Karpas-422 (cell line): ENCODE measurements at places on chromosomes 5 and 9. TPM values are rescaled to one million over a fixed set of nuclear protein-coding genes. Genes with fewer than 3 reads are reported as not detected.

GRCh38 chr5:96226941-96227552 is 206.0 kb downstream of the PCSK1 start:
- H3K4me3 ChIP-seq, result no peak overlapping the region
- H3K4me1 ChIP-seq, result no peaks in the 10 kb centered on the region

GRCh38 chr9:136789523-136789937 is 1.6 kb upstream of the TMEM141 start:
- peaks cover 37% of the 10 kb centered on the region for H3K4me1 ChIP-seq
- no peaks in the 10 kb centered on the region for H3K27me3 ChIP-seq
- no peak overlapping the region for H3K4me3 ChIP-seq
- no peak for DNase-seq

DNA sequence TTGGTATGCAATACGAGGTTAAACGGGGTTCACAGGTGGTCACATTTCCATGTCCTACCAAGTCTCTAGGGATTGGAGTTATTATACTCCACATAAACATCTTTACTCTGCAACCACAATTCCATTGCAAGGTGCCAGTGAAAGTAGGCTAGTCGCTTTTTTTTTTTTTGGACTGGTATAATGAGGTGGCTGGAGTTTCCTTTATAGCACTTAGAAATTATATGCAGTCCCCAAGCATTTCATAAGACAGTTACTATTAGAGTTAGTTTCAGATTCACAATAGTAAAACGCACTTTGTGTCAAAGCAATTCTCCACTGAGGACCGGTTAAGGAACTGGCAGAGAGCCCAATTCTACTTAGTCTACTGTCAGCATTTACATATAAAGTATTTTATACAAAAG is 1.4 kb downstream of the MEF2C start:
- H3K36me3 ChIP-seq, result no peaks in the 10 kb centered on the region
- peak overlapping the region; percentile 91 for H3K27ac ChIP-seq
- H3K27me3 ChIP-seq, result no peaks in the 10 kb centered on the region
- peak overlapping the region; percentile 94 for H3K4me3 ChIP-seq
- H3K4me1 ChIP-seq, result peaks cover 63% of the 10 kb centered on the region

DNA sequence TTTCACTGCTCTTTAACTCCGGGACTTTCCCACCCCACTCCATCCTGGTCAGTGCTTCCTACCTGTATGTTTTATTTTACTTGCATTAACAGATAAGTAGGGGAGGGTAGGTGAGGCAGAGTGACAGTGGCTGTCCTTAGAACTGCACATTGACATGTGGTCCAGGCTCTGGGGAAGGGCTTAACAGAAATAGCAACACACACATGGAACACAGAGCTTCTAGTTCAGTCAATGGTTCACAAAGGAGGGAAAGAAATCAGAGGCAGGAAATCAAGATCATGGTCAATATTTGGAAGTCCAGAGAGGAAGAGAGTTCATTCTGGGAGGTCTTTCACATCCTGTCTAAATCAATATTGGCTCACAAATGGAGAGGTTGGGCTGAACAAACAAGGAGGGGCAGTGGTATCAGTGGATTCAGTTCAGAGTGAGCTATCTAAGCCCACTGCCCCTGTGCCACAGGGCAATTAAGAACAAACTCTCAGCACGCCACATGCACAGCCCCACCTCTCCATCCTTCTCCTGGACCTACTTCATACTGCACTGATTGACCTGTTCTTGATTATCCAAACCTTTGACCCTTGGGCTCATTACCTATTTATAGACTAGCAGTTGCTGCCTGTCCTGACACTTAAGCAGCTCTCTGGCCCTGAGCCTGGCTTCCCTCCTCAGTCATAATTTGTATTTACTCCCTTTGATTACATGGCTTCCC is 6.2 kb upstream of the VPS13A start:
- DNase-seq, result no peak

- H3K36me3 ChIP-seq, result no peaks in the 10 kb centered on the region
- no peaks in the 10 kb centered on the region for H3K4me1 ChIP-seq
- no peak overlapping the region for H3K27ac ChIP-seq
- no peak for DNase-seq
- H3K27me3 ChIP-seq, result no peaks in the 10 kb centered on the region
- H3K4me3 ChIP-seq, result no peak overlapping the region
Measured at GRCh38 chr5:4532705-4533080, 607.4 kb upstream of the ADAMTS16 start.

- no peaks in the 10 kb centered on the region for H3K36me3 ChIP-seq
- no peak overlapping the region for H3K27ac ChIP-seq
- H3K4me1 ChIP-seq, result no peaks in the 10 kb centered on the region
- DNase-seq, result no peak
- H3K27me3 ChIP-seq, result no peaks in the 10 kb centered on the region
Measured at GRCh38 chr9:122213102-122213588, 15.6 kb downstream of the LHX6 start.

DNA sequence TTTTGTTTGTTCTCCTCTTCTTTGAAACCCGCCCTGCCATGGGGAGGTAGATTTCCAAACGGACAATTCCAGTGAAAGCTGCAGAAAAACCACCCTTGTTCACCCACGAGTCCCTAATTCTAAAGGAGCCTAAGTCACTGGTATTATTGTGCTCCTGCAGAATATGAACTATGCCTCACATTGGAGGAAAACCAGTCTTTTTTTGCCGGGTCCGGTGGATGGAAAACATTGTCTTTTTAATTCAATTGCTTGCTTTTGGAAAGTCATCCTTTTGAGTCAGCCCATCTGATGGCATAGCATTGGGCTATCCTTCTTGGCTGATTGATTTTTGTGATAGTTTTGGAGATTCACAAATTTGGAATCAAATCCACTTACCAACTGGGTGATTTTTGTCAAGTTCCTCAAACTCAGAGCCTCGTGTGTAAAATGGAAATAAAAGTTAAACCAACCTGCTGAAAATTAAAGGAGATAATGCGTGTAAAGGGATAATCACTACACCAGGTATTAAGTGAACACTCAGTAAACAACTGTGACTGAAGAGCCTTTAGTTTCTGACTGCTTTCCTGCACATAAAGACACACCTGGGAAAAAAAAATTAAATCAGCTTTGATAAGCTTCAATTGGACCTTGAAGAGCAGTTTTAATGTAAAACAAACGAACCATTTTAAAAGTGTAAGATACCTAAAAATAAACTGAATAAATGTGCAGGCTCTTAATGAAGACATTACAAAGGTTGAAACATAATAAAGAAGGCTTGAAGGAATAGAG is 780 bp upstream of the CCNJL start:
- no peaks in the 10 kb centered on the region for H3K36me3 ChIP-seq
- no peak for DNase-seq
- H3K4me1 ChIP-seq, result no peaks in the 10 kb centered on the region

DNA sequence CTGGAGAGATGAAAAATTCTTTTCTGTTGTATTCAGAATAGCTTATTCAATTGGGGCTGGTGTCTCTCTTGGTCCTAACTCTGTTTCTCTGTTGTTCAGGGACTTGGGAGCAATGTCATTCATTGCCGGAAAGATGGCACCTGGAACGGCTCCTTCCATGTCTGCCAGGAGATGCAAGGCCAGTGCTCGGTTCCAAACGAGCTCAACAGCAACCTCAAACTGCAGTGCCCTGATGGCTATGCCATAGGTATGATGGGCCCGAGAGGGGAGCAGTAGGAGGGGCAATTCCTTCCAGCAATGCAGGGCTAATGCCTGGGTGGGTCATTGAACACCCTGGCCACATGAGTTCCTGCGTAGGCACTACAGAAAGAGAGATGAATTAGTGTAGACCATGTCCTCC is 208.9 kb downstream of the PAPPA start:
- no peaks in the 10 kb centered on the region; the same call in 1 of the 2 replicates for H3K27me3 ChIP-seq
- H3K27ac ChIP-seq, result peak overlapping the region; percentile 79
- H3K36me3 ChIP-seq, result no peaks in the 10 kb centered on the region
- H3K4me3 ChIP-seq, result no peak overlapping the region

DNA sequence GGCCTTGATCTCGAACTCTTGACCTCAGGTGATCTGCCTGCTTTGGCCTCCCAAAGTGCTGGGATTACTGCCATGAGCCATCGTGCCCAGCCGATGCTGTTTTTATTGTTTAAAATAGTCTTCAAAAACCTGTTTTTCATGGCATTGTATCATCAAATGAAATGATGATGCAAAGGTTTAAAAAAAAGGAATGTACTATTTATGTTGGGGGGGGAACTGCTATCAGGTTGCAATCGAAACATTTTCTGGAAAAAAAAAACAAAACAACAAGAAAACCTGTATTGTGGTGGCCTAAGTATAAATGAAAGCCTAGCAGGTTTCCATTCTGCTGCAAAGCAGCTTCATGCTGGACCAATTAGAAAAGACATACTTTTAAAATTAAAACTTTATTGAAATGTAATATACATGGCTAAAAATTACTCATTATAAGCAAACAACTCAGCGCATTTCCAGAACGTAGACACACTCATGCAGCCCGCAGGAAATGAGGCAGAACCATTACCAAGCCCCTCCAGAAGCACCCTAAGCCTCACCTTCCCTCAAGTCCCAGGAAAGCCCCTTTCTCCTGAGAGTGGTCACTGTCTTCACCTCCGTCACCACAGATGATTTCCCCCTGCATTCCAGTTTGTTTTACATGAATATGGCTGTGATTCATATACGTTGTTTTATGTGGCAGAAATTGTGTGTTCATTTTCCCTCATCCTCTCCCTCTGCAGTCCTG is 19.0 kb downstream of the GPR107 start:
- H3K4me1 ChIP-seq, result peaks cover 14% of the 10 kb centered on the region
- H3K27me3 ChIP-seq, result no peaks in the 10 kb centered on the region
- no peak for DNase-seq
- H3K36me3 ChIP-seq, result peaks cover 4% of the 10 kb centered on the region; the same call in 1 of the 2 replicates
- no peak overlapping the region for H3K27ac ChIP-seq

GRCh38 chr5:51039424-51040329 is 343.6 kb upstream of the ISL1 start:
- no peaks in the 10 kb centered on the region for H3K27me3 ChIP-seq
- no peak overlapping the region for H3K27ac ChIP-seq
- no peak for DNase-seq
- H3K36me3 ChIP-seq, result no peaks in the 10 kb centered on the region
- H3K4me3 ChIP-seq, result no peak overlapping the region

SLIT3 gene
- total RNA-seq, result not detected in 2 replicates

KLHL3 gene
- 0.36 and 0.67 TPM in 2 replicates for total RNA-seq

TMEM252 gene
- not detected in 2 replicates for total RNA-seq

HACD4 gene
- 0.83 and 2.9 TPM in 2 replicates for total RNA-seq

OMD gene
- total RNA-seq, result not detected in 2 replicates

CBY3 gene
- total RNA-seq, result not detected in 2 replicates
